Stimulated activated CD4-positive, alpha-beta T cell treated with anti-CD3 and anti-CD28 coated beads, Interleukin-15, amount 100 ng/mL, for 48 hours (primary cell): ENCODE measurements at places on chromosomes 4 and X.

DNA sequence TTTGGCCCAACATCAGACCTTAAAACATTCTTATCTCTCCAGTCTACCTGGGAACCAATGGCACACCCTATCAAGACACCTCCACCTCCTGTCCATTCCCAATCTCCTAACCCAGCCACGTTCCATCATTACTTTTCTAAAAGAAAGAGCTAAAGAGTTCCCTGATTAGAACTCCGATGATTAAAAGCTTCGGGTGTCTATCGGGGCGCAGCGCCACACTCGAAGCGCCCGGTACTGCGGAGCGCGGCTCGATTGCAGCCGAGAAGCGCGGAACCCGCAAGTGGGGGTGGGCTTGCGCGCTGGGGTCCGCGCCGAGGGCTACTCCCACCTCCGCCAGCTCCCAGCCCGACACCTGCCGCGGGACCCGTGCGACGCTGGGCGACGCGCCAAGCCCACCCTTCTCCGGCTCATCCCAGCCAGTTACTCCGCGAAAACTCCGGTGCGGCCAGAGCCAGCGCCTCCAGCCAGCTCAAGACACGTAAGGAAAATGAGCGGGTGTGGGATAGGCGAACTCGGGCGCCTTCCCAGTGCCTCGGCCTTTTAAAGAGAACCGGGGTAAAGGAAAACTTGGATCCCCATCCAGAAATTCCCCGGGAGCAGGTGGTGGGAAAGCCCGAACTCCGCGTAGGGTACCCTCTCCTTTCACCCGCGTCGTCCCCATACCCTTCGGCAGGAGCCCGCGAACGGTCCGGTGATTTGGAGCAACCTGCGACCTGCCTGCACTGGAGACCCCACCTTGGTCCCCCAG is 593 bp downstream of the NPY1R start:
- DNase-seq: no peak

DNA sequence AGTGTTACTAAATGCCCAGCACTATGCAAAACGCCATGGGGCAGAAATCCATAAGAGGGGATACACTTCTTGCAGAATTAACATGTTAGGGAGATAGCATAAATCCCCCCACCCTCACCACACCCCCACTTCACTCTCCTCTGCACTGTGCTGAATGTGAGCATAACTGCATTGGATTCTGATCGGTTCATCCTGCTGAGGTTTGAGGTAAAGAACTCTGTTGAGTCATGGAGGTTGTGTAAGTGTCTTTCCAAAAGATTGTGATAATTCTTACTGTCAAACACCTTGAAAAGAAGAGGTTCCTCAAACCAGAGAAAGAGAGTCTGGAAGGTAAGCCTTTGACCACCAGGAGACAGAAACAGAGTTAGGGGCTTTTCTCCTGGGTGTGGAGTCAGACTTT is 43.6 kb downstream of the RBM47 start:
- DNase-seq: no peak

GRCh38 chrX:12548341-12548740 is 242.9 kb upstream of the PRPS2 start:
- DNase-seq: no peak

- no peak for DNase-seq
Observed at GRCh38 chr4:28386776-28387175, 1526.1 kb downstream of the STIM2 start.

DNA sequence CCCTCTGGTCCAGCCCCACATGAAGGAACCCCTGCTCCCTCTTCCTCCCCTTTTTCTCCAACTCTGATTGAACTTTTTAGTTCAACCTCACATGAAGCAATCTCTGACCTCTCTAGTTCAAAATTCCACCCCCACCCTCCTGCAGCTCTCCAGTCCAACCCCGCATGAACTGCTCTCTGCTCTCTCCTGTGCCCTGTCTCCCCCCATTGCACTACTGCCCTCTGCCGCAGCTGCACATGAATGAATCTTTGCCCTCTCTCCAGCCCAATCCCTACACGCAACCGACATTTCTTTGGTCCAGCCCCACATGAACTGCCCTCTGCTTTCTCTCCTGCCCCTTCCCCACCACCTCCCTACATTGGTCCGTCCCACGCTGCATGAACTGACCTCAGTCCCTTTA is 6.9 kb downstream of the CETN2 start:
- no peak for DNase-seq

GRCh38 chr4:105990933-105991332 is 95.7 kb downstream of the NPNT start:
- DNase-seq: no peak

DNA sequence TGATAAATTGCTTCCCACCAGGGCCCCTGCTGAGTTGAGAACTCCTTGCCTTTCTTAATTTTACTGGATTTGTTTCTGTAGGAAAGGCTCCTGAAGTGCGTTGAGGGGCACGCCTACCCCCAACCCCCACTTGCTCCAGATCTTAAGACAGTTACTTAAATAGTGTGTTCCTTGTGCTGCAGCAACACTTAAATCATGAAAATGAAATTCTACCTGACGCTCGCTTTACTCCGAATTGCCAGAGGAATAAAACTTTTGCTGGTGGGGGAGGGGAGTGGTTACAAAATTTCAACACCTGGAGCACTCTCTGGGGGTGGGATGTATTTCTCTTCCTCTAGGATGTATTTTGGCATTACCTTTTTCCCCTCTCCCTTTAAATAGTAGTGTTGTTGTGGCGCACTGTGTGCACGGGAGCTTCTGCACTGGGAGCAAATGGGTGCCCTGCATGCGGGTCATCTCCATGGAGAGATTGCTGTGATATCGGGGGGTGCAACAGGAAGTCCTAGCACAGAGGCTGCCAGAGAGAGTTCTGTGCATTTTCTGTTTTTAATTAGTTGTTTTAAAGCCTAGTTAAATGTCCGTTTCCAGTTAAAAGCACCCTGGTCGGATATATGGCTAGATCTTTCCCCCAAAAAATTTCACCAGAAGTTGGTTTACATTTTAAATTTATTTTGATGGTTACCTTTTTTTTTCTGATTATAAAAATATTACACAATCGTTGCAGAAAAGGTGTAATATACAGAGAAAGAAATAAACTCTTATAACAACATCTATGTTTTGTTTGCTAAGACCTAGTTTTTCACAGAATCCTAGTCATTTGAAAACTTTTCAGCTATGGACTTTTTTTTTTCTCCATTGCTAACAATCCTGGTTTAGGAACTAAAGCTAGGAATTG is 207.7 kb downstream of the SOWAHB start:
- no peak for DNase-seq

- no peak for DNase-seq
Observed at GRCh38 chr4:11098461-11098860, 330.2 kb downstream of the HS3ST1 start.

DNA sequence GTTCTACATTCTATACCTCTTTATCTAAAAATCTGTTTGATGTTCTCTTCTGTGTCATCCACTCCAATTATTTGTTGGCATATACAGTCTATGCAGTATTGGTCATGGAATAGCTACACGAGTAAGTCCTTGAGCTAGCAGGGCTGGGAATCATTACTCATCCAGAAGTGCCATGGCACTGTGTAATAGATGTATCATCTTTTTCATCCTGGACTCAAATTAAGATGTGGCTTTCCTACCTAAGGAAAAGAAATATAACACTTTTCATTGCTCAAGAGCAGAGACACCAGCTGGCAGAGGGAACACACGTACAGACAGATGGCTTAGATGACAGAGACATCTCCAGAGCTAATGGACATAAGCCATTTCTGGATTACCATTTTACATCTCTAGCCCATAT is 159.8 kb downstream of the FAM13A start:
- no peak for DNase-seq

DNA sequence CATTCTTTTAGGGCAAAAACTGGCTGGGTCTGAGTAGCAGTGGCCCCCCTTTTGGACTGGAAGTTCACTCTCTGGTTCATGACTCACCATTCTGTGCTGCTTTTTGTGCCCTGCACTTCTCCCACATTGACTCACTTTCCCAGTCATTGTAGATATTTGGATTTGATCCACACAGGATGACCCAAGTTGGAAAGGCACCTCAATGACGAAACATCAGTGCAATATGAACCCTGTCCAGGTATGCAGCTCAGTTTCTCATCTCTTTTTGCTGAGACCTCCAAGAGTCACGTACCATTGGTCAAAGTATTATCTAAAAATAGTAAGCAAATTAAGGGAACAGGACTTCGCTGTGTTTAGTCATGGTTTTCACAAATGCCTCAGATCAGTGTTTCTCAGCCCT is 92.7 kb downstream of the CBLL2 start:
- DNase-seq: no peak

DNA sequence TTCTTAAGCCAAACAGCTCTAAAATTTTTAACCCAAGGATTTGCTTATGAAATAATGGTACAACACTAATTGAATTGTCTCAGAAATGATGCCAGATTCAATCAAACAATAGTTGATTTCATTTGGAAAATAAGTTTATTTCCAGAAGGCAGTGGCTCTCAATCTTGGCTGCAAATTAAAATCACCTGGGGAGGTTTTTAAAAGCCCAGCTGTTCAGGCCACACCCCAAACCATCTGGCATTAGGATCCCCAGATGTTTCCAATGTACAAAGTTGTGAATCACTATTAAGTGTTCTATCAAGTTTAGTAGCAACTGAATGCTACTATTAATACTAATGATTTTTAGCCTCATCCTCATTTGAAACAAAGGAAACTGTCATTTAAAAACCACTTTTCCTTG is 22.2 kb downstream of the TMEM184C start:
- DNase-seq: no peak

- DNase-seq: no peak
Observed at GRCh38 chr4:119210775-119211174, 1.7 kb upstream of the USP53 start.
